ENCODE measurements at places on chromosomes 2 and 18. TPM values are rescaled to one million over a fixed set of nuclear protein-coding genes. Genes with fewer than 3 reads are reported as not detected.

The ZNF385B gene
- not detected for total RNA-seq

The SULT1C4 gene
- not detected for total RNA-seq

The BUB1 gene
- 46.1 TPM for total RNA-seq

The GAREM2 gene
- total RNA-seq, result 9.7 TPM

The SCYGR4 gene
- total RNA-seq, result not detected

The PPP4R1 gene
- total RNA-seq, result 40.3 TPM

The AQP12A gene
- not detected for total RNA-seq

The AGXT gene
- total RNA-seq, result not detected

The NTSR2 gene
- total RNA-seq, result not detected

The CDH7 gene
- total RNA-seq, result not detected

The TUBA4B gene
- total RNA-seq, result 0.56 TPM

The GATA6 gene
- total RNA-seq, result 2.8 TPM

The FBXO15 gene
- total RNA-seq, result 1.3 TPM

The CNTNAP5 gene
- not detected for total RNA-seq

The MBD2 gene
- total RNA-seq, result 66.6 TPM

The KCNK3 gene
- total RNA-seq, result 1.5 TPM

The MEMO1 gene
- total RNA-seq, result 81.7 TPM
